NCI-H1048 (cell line): ENCODE measurements at places on chromosomes 3 and 15.

GRCh38 chr3:55683666-55684270 is 196.7 kb upstream of the WNT5A start:
- no peak for DNase-seq

GRCh38 chr3:133248389-133248788 is 151.5 kb upstream of the BFSP2 start:
- DNase-seq, result no peak

DNA sequence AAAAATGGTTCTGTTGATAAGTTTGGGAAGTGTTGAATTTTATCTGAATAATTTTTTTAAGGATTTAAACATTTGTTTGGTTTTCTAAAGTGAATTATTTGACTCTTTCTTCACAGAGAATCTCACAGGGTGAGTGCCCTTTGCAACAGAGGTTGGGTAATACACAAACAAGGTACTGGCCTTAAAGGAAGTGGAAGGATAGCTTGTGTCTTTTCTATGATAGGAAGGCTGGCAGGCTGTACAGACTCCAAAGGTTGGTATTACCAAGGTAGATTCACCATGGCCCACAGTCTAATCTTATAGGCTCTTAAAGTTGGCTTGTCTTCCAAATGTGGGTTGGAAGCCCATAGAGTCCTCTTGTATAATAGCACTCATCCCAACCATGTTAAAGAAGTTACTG is 311.5 kb downstream of the SV2B start:
- no peak for DNase-seq

DNA sequence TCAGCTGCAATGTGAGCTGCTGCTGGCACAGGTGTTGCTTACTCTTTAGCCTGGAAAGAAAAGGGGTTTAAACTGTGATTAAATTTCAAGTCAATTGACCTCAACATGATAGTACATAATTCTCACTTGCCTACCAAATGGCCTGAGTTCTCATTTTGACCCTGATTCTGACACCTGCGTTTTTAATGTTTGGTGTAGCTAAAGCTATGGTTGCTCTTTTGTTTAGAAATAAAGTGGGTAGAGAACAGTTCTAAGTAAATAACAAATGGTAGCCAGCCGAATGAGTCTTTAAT is 100.8 kb upstream of the SOX2 start:
- no peak for DNase-seq

- DNase-seq, result no peak
These were observed 21.2 kb upstream of the IGF2BP2 start for GRCh38 chr3:185846037-185846436.

DNA sequence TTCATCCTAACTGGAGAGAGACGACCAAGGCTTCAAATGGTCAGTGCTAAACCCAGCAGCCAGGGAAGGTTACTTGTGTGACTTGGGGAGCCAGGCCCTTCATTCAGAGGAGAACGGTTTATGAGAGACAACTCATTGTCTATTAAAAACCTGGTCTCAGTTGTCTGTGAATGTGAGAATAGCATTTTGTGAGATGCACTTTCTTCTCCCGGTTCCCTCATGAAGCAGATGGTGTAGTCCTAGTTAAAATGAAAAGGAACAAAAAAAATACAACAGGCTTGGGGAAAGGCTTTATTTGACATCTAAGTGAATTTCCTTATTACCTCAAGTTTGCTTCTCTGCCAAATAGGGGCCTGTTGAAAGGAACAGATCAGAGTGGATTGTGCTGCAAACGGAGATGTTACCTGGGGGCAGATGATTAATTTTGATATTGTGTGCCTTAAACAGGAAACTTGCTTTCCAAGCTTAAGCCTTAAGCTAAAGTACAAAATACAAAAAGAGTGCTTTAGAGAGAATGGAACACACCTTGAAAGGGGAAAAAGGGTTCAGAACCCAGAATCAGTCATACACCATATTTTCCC is 202.7 kb upstream of the BHLHE40 start:
- DNase-seq, result no peak

DNA sequence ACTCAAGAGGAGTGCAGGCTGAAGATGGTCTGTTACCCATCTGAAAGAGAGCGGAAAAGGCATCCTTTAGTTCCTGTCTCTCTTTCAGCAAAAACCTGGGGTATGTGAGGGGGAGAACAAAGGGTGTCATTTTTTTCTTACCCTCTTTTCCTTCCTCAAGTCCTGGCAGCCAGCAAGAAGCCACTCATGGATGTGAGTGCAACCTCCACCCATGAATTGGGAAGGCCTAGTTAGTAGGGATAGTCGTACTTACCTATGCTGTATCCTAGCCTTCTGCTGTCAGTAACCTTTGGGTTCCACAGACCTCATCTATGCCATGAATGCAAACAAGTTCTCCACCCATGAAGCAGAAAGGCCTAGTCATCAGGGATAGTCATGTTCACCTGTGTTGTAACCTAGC is 472.8 kb downstream of the ZIC1 start:
- no peak for DNase-seq

DNA sequence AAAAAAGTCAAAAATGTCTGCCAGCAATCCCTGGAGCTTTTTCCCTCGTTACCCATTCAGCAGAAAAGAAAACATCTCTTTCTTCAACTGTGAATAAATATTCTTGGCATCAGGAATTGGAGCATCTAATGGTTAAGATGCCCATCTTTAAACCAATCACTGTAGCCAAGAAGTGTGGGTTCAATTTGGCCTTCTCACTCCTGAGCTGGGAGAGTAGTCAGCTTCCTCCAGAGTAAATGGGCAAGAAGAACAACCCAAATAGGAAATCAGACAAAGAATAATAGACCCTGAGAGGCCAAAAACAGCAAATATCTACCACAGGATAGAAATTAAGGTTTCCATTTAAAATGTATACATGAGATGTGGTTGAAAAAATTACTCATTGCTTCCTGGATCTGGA is 508.0 kb upstream of the MDFIC2 start:
- DNase-seq, result no peak

- DNase-seq, result no peak
These were observed 112.1 kb downstream of the SEMA5B start for GRCh38 chr3:122915300-122916055.

GRCh38 chr3:73484656-73485248 is 140.0 kb downstream of the PDZRN3 start:
- DNase-seq, result no peak

DNA sequence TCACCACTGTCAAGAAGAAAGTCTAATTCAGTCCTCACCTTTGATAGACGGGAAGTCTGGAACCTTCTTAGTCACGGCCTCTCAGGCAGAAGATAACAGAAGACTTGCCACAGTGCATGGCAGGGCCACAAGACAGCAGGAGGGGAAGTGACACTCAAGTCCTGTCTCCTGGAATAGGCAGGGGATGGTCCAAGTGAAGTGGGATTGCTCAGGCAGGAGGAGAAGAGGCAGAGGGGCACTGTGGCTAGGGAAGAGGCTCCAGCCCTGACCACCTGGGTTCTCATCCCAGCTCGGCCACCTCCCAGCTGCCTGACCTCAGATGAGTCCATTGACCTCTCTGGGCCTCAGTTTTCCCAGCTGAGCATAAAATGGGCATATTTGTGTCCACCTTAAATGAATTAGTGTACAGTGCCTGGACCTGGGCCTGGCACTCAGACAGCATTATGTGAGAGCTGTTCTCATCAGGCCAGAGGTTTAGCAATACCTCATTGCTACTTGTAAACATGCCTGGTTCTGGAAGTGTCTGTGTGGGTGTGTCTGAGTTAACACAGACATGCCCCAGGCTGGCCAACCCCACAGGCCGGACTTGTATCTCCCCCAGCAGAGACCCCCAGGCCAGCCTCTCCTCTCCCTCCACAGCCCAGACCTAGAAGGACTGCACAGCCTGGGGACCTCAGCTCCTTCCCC is 11.5 kb upstream of the PCSK6 start:
- DNase-seq, result no peak

GRCh38 chr3:14827776-14828175 is 9.0 kb downstream of the FGD5 start:
- DNase-seq, result no peak
